ENCODE measurements at places on chromosomes 16 and 17.

- no peak for DNase-seq
These were observed 55.6 kb downstream of the PPM1E start for GRCh38 chr17:58811290-58811689.

GRCh38 chr17:12911239-12911638, 106.6 kb downstream of the ELAC2 start:
- DNase-seq = no peak

DNA sequence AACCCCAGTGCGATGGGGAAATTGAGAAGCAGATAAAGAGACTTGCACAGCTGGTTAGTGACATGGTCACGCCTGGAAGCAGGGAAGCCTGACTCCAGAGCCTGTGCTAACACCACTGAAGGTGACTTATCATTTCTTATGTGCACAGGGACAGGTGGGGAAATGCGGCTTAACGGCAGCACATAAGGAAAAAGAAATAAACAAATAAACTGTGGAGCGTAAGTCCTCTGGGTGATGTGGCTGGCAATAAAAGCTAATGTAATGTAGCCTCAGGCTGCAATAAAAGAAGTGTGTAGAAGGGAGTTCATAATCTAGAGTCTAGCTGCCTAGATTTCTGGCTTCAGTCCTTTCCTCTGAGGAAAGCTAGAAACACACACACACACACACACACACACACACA, 10.6 kb downstream of the CDH11 start:
- no peak for DNase-seq

DNA sequence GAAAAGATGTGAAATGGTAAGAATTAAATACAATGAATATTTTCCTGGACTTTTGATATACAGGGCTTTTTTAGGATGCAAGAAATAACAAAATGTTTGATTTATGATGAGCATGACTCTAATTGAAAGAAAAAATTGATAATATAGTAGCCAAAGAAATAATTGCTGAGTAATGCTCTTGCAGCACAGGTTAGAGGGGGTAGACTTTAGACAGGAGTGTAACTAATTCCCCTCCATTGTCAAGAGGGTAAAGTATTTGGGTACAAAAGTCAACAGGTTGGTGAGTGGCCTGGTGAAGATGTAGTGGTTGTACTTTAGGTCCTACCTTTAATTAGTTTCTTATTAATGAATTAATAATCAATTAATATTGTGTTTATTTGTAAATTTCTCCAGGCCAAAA, 912.3 kb downstream of the KCNJ2 start:
- no peak for DNase-seq

GRCh38 chr16:85728879-85729278, 22.0 kb downstream of the C16orf74 start:
- DNase-seq = no peak

GRCh38 chr16:5056352-5056751, 9.4 kb downstream of the C16orf89 start:
- no peak for DNase-seq

GRCh38 chr17:58156839-58157803, 8.9 kb downstream of the OR4D1 start:
- DNase-seq = no peak

DNA sequence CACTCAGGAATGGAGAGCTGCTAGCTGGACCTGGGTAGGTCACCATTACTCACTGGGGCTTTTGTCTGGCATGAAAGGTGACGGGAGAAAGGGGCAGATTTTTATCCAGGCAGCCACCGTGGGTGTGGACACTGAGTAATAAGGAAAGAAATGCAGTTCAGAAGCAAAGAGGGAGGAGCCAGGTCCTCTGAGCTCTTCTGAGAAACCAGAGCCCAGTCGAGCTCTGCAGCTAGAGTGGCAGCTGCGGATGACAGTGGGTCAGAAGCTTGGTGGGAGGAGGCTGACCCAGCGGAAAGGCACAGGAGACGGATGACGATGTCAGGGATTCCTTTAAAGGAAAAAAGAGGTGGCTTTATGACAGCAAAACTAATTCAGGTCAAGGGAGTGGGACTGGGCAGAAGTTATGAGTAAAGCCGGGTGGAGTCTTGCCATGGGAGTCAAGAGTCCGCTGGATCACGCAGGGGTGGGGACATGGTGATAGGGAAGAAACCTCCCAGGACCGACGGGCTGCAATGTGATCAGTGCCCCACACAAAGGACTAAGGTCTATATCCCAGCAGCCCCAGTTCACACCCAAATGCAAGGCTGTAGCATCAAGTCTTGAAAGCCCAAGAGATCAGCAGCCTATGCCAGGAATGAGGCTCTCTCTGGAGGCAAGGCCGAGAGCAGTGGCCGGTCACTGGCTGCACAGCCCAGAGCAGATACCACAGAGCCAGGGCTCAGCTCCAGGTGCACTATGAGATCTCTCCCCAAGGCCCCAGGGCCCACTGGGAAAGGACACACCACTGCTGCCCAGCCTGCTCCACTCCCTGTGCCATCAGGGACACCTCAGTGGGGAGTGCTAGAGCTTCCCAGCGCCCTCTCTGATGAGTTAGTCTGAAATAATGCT, 6.3 kb upstream of the MNT start:
- peak; percentile 84 for DNase-seq

DNA sequence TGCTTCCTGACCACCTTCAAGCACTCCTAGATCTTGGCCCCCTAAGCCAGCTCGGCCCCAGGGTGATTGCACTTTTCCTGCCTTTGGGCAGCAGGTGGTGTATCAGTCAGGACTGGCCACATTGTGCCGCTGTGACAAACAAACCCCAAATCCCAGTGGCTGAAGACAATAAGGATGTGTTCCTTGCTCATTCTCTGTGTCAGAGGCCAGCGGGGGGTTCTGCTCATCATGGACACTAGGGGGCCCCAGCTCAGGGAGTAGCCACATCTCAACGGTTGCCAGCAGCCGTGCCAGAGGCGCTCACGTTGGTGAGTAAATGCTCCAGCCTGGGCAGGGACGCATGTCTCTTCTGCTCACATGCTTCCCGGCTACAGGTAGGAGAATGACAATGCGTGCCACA, 60.4 kb downstream of the ZDHHC7 start:
- no peak for DNase-seq

GRCh38 chr17:19762515-19762961, 14.4 kb upstream of the ALDH3A1 start:
- peak; percentile 24 for DNase-seq
